ENCODE measurements at places on chromosomes 1 and 21.
A peak's percentile ranks its signal among the peaks of the same experiment; 100 is the strongest.

GRCh38 chr21:15063814-15064575 lies 805 bp downstream of the NRIP1 start:
- no peak for DNase-seq

DNA sequence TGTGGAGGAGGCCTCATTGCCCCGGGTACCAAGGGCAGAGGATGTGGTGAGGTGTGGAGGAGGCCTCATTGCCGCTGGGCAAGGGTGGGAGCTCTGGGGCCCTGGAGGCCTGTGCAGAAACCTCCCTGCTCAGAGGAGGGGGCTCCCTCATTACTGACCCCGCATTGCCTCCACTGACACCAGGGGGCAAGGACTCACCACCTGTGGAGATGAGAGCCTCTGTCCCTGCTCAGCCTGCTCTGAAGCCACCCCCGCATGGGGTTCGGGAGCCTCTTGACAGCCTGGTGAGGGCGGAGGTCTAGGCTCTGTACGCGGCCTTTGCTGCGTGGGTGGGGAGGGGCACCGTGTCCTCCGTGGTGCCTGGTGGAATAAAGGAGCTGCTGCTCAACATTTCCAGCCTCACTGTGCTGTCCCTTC lies 95.0 kb upstream of the COL6A1 start:
- no peak for DNase-seq

DNA sequence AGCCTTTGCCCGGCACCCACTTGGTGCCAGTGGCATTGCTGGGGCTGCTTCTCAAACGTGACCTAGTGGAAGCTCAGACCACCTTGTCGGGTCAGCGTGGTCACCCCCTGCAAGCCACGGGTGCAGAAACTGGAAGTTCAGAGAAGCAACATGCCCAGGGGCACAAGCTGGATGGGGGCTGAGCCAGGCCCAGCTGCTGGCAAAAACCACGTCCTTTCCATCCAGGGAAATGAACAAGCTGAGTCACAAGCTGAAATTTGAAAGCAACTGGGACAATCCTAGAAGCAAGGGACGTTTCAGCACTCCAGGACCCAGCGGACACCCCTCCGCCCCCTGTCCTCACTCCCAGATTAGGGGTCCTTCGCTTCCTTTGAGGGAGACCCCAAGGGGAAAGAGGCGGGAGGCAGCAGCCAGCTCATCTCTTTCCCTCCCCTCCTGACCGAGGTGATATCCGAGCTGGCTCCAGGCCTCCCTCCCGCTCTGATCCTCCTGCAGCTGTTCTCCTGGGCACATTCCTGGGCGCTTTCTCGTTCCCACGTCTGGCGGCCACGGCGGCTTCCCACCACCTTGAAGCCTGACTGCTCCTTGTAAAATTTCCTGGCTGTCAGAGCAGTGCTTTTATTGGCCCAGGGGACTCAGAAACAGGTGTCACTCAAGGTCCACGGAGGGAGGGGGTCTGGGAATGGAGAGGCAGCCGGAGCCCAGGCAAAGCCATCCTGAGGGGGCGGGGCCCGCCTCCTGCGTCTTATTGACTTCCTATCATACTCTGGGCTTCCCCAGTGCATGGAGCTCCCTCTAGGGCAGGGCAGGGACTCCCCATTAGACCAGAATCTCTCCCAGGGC lies 62.8 kb downstream of the PAX7 start:
- DNase-seq: no peak

DNA sequence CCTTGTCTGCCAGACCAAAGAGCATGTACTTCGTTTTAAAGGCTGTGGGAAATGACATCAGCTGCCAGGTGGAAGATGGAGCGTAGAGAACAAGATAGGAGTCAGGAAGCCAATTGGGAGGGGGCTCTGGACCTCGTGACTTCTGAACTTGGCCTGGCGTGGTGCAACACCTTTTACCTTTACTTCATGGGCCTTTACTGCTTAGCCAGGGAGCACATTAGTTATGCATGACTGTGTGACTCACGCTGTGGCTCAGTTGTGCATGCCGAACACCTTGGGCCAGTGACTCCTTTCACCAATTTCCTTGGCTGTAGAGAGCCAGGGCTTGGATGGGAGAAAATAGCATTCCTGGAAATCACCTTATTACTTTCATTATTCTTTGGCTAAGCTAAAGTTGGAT lies 7.2 kb downstream of the XCL1 start:
- no peak for DNase-seq

GRCh38 chr1:234253732-234254131 lies 119.5 kb upstream of the COA6 start:
- DNase-seq: no peak

GRCh38 chr1:170765712-170766330 lies 101.9 kb downstream of the PRRX1 start:
- no peak for DNase-seq

GRCh38 chr1:182786223-182786994 lies 3.2 kb upstream of the NPL start:
- peak; percentile 44 for DNase-seq

- DNase-seq: no peak
These were observed 59.5 kb upstream of the WLS start for GRCh38 chr1:68291688-68292384.

- DNase-seq: no peak
These were observed 5.7 kb upstream of the ACOT7 start for GRCh38 chr1:6399294-6399693.

DNA sequence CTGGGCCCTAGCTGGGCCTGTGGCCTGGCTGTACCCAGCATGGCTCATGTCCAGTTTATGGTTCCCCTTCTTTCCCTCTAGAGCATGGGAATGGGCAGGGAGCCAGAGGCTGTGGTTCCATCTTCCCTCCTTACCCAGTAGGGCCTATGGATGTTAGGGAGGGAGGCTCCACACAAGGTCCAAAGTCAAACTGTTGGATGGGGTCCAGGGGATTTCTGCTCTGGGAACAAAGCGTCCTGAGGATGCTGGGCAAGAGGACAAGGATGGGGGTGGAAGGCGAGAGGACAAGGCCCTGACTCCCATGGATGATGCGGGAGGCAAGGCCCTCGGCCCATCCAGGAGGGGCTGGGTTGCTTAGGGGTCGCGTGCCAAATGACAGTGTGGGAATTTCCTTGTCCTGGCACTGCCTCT lies 17.3 kb downstream of the CSF1 start:
- no peak for DNase-seq

DNA sequence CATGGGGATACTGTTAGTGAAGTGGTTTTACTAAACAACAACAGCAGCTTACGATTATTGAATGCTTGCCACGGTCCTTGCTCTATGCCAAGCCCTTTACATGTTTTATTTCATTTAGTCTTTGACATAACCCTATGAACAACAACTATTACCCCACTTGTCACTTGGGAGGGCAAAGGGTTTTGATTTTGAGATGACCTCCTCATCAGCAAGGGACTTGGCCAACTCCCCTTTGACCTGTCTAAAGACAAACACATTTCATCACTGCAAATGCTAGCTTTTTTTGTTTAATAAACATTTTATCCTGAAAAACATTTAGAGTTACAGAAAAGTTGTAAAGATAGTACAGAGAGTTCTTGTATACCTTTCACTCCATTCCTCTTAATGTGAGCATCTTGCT lies 152.5 kb upstream of the WNT4 start:
- no peak for DNase-seq

DNA sequence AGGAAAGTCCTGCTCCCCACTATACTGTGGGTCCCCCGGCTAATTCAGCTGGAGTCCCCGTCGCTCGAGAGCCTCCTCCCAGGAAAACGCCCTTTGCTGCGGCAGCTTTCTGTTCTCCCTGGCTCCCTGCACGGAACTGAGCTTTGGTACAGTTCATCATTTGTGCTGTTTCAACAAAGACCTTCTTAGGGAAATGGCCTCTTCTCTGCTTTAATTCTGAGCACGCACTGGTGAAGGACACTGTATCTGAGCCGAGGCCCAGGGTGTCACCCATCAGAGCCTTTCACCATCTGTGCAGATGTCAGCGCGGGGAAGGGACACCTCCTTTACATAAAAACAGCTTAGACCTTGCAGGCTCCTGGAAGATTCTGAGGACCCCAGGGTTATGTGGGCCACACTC lies 13.5 kb upstream of the PEX10 start:
- DNase-seq: no peak

GRCh38 chr1:200240656-200241055 lies 169.2 kb downstream of the ZNF281 start:
- DNase-seq: no peak

- DNase-seq: no peak
These were observed 110.7 kb upstream of the TMEM51 start for GRCh38 chr1:15042866-15043265.

DNA sequence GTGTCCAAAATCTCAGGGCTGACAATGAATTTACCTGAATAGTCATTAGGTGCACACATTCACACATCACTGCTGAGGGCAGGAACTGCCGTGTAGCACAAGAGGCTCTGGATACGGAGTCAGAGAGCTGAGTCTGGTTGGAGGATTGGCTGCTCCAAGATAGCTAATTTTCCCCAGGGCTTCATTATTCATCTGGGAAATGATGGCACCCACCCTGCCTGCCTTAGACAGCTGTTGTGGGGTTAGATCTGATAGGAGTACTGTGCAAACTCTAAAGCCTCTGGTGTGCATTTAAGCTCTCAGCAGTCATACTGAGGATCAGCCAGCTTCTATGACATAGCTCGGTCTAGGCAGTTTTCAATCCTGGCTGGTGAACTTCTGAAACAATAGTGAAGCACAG lies 67.0 kb downstream of the LMX1A start:
- no peak for DNase-seq

DNA sequence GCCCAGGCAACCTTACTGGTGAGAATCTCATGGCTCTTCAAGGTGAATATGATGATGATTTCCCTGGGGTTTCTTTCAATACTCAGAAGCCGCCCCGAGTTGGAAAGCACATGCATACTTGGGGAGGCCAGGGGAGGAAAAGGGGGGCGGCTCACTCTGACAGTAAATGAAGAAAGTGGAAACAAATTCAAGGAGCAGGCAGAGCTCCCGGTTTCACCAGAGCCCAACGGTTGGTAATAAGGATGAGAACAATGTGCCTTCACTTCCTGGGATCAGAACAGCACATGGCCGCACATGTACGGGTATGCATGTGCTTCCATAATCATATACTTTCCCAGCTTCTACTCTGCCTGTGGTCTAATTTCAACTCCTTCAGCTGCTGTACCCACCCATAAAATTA lies 3.8 kb upstream of the ARHGEF2 start:
- DNase-seq: no peak

DNA sequence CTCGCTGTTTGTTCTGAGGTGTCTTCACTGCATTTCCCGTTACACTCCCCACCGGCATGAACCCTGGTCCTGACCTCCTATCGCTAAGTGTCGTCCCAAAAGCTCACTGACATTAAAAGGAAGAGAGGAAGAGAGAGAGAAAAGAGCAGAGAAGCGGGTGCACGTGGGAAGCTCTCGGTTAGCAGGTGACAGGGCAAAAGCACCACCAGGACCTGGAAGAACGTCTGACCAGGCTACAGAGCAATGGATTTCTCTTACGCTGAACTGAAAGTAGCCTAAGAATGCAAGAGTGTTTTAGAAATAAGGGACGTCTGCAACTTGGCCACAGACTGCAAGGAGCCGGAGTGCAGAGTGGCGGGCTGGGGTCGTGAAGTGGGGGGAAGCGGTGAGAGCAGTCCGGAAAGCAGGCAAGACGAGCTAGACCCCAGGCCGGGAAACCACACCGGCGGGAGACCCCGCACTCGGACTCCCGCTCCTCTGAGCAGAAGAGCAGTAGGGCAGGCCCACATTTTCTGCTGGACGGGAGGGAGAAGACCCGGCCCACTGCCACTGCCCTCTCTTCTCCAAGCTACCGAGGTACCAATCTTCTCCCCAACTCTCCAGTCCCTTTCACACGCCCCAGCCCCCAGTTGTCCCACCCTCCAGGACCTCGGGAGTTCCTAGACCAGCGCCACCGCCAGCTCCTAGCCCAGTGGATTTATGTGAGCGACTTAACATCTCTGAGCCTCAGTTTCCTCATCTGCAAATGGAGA lies 8.3 kb upstream of the MPZL1 start:
- DNase-seq: no peak

DNA sequence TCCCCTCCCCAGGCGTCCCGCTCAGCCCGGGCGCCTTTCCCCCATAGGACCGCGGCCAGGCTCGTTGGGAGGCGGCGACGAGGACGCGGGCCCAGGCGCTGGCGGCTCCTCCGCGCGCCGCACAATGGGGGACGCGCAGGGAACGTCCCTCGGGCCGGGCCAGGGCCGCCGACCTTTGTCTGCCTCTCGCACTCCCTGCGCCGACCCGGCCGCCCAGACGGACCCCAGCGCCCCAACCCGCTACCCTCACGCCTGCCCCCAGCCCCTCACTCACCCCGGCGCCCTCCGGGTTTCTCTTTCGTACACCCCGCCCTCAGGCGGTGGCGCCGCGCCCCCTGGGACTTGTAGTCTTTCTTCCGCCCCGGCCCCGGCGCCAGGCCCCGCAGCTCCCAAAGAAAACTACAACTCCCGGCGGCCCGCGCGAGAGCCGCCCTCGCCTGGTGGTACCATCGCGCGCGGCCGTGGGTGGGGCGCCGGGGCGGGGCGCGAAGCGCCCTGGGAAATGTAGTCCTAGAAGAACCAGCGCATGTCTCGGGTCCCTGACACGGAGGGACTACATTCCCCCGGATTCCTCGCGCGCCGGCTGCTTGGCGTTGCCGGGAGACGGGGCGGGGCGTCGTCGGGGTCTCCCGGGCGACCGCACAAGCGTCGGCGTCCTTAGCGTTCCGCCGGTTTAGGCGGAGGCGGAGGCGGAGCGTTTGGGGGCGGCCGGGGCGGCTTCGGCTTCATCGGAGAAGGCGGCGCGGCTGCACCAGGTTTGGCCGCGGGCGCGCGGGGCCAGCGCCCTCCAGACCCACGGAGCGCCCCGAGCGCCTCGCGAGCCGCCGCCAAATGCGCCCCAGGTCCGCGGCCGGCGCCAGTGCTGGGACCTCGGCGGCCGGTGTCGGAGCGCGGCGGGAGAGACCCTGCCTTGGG lies at the start of gene C1orf159:
Gene C1orf159, minus strand, starts transcription at position 304 of the 915 bp plus-strand sequence. CDS start 24,546 bp downstream, outside the sequence.
- peak; percentile 93 for DNase-seq

GRCh38 chr1:1250786-1251284 lies 4.3 kb upstream of the C1QTNF12 start:
- no peak for DNase-seq
